Lung microvascular endothelial cell (primary cell): ENCODE measurements at places on chromosomes 4 and X. TPM values are rescaled to one million over a fixed set of nuclear protein-coding genes. Genes with fewer than 3 reads are reported as not detected.

DNA sequence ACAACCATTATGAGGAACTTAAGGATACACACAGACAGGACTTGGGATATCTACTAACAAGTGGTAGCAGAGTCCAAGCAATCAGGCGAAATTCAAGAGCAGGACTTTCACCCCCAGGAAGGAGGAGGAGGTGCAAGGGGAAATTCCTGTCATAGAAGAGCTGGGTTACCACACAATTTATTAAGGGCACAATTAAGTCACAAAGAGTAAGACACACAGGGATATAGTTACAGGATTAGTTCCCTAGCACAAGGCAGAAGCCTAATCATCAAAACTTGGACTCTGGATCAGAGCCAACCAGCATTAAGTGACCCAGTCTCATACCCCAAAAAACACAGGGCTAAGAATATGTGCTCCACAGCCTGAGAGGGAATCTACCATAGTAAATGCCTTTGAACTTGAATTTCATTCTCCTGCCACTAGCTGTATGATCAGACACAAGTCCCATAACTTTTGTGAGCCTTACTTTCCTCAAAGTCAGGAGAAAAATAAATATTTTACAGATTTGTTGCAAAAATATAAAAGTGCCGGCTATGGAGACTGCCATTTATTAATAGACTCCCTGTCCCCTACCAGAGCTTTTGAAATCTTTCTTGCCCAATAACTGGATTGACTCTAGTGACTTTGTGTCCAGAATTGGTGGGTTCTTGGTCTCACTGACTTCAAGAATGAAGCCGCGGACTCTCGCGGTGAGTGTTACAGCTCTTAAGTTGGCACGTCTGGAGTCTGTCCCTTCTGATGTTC, 87.0 kb downstream of the SYNPO2 start:
- DNase-seq = no peak

GRCh38 chr4:3495204-3495975, 32.3 kb downstream of the DOK7 start:
- DNase-seq = no peak

GRCh38 chrX:41837270-41837944, 85.9 kb downstream of the CASK start:
- DNase-seq = no peak

Gene GABRB1
- total RNA-seq = not detected in 2 replicates

Gene RPS6KA6
- total RNA-seq = 0.87 and 0.99 TPM in 2 replicates

GRCh38 chr4:39741401-39741800, 43.5 kb downstream of the UBE2K start:
- no peak for DNase-seq

DNA sequence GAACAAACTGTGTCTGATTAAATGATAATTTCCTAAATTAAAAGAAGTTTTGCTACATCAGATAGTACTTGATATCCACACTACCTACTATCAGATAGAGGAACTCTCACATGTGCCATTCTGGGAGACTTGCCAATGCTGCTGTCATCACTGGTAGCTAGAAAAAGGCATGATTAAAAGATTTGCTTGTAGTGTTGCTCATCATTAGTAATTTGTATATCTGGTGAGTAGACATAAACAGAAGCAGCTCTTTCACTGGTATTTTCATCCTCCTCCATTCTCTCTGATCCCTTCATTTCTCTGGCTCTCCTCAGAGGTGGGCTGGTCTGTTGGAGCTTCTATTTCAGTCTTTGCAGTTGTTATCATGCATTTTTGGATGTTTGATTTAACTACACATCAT, 56.0 kb downstream of the SPRY1 start:
- DNase-seq = peak; percentile 85

Gene CDS1
- under 0.01 TPM in 1 of 2 replicates, not detected in the other for total RNA-seq

DNA sequence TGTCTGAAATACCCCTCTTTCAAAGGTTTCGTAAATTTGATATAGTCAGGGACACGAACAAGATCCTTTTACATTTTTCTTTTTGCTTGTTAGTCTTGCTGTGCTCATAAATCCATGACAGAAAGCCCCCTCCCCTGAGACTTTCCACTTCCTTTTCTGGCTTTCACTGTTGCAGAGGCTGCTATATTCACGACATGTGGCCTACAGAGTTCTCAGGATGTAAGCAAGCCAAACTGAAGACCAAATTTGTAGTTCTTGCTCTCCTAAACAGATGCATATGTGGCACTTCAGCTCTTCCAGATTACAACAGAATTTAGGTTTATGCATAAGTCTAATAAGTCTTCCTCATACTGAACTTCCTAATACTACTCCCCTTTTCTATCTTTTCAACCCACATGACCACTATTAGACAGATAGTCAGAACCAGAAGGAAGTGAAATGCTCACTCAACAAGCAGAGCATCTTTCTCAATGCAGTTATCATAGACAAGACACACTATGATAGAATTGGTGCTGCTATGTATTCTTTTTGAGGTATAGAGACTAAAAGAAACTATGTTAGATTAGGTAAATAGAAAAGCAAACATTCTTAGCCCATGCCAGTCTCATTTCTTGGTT, 15.0 kb downstream of the BTK start:
- no peak for DNase-seq

Gene ADGRG2
- total RNA-seq = not detected in 2 replicates

DNA sequence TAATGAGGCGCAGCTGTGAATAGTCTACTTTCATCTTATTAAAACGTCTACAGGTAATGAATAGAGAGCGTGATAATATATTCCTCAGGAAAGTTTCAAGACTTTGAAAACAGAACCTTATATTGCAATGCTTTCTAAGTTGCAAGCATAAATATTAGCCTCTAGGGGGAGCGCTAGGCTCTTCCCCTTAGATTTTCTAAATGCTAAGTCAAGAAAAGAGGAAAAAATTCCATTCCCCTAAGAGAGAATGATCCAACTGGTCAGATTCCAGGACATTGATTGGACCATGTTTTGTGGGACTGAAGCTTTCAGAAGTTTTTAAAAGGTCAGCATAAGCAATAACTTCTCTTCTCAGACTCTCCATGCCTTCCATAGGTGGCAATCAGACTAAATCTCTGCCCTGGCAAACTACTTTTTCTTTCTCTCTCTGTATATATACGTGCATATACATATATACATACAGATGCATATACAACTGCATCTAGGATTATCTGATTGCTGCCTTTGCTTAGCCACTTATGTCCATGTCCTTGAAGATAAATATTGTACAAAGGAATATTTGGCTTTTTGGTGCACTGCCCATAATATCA, 492.9 kb downstream of the INPP4B start:
- peak; percentile 72 for DNase-seq

DNA sequence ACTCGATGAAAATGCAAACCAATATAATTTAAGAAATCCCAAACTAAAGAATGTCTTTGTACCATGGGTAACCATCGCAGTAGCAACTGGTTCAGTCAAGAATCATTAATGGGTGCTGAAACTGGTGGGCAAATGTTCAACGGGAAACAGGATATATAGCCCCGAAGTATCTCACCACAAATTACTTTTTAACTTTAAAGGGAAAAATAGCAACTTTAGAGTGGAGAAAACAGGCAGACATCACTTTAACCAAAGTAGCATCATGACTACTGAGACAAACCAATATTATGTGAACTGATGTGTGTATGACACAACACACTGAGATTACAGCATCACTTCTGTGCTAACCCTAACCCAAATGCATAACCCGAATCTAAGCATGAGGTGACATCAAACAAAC, 33.8 kb upstream of the SLAIN2 start:
- DNase-seq = no peak

DNA sequence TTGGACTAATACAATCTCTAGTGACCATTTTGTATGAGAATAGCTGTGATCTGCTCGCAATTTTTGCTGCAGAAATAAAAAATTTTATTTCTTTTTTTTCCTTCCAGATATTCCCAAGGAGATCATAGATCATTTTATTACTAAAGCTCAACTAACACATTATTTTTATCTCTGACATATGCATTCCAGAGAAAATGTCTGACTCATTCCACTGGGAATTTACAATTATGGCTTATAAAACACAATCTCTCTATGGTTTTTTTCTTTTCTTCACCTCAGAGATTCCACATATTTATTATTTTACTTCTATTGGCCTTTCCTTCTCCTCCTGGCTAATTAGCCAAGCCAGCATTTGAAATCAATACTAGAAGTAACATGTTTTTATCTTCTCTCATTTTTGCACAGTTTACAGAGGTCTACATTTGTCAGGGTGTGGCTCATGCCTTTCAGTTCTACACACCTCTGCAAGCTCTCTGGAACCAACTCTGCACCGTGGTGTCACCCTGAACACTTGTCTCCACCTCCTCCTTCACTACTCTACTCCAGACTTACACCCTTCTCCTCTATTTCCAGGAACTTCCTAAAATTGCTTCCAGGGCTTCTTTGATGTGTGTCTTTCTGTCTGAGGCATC, 59.8 kb upstream of the GPM6A start:
- DNase-seq = no peak

GRCh38 chrX:41086627-41086932, 1.3 kb downstream of the USP9X start:
- DNase-seq = no peak

- DNase-seq = peak; percentile 87
Observed at GRCh38 chrX:45322382-45322781, 121.7 kb upstream of the DIPK2B start.

GRCh38 chr4:720111-720860, 14.7 kb downstream of the PCGF3 start:
- DNase-seq = no peak

DNA sequence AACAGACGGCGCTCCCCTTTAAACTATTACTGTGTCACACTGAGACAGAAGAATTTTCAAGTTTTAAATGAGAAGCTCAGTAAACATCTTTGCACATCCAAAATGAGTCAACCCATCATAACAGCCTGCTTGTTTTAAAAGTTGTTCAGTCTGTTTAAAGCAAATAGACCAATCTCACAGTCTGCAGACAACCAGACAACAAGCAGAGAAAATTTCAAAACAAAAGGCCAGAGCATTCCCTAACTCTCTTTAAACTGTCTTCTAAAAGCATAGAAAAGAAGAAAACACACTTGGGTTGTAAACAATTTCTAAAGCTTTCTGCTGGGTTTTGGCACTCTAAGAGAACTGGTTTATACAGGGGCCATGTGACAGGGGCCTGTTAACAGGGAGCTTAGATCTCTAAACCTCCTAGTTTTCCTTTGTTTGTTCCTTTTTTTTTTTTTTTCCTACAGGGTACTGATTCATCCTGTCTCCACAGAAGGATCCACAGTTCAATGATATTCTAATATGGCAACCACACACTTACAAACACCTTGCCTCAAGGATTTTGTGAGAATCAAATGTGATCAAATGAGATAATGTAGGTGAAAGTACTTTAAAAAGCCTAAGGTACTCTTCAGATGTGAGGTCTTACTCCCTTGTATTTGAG, 100.8 kb upstream of the MAML3 start:
- peak; percentile 47 for DNase-seq

Gene ANAPC4
- 16.8 and 20.8 TPM in 2 replicates for total RNA-seq

Gene CT83
- total RNA-seq = not detected in 2 replicates

DNA sequence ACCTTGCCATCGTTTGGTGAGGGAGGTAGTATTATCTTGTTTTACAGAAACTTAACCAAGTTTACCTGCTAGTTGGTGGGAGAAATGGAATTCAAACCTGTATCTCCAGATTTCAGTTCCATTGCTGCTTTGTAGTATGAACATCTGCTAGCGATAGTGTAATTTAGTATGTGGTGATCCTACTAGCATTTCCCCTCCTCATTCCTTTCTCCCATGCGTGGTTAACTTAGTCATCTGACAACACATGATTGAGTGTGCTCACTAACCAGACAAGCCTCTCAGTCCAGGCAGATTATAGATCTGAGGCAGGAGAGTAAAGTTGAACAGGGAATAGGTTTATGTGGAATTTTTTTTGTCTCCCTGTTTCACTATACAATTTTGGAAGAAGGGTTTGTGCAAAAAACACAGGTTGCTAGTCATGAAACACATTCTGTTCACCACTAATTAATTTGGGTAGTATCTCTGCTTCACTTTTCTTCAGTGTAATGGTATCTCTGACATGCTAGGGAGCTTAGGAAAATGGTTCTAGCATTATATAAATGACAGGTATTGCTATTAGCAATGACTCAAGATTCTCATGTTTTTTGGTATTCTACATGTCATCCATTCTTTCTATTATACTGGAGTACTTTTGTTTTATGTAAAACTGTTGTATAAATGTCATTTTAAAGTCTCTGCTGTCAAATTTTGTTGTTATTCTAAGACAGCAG, 21.7 kb downstream of the RBPJ start:
- DNase-seq = peak; percentile 83

Gene NPNT
- total RNA-seq = under 0.01 TPM in 2 replicates

DNA sequence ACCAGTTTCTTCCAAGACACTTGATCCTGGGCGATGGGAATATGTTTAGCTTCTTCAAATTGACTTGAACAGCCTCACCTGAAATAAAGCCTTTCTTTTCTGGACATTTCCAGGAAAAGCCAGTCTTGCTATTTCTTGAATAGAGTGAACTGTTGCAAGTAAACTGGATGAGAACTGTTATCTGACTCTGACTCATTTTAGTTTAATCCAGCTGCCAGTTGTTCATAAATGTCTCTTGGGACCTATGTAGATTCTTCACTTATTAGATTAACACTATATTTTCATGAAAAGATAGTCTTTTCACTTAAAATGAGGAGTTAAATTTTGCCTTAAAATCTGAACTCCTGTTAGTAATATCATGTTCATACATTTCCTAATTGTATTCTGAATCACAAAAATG, 615.4 kb upstream of the GALNT7 start:
- no peak for DNase-seq

DNA sequence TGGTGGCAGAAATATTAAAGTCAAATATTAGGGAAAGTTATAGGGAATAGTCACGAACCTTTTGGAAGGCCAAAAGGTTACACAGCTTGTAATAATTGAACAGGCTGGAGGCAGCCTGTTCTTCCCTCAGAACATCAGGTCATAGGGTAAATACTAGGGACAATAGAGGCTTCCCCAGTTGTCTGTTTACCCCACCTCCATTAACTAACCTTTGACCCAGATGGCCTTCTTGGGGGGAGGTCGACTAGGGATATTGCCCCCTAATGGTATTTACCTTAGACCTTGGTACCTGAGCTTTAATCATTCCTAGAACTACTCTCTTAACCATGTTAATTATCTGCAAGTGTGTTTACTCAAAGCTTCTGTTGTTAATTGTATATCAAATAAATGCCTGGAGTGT, 26.0 kb downstream of the C4orf17 start:
- no peak for DNase-seq

GRCh38 chrX:50067435-50068284, 133.1 kb downstream of the AKAP4 start:
- peak; percentile 31 for DNase-seq

DNA sequence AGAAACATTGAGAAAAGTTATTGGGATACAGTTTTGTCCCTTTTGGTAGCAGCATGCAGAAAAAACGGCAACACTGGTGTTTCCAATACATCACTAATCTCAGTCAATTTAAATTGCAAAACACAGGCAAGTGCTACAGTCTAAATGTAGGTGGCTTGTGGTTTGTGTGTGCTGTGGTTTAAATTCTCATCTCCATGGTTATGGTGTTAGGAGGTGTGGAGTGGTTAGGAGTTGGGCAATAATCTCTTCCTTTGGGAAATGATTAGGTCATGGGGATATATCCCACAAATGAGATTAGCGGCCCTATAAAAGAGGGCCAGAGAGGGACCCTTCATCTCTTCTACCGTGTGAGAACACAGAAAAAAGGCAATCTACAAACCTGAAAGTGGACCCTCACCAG, 1344.3 kb downstream of the ADGRL3 start:
- no peak for DNase-seq

Gene PLAC8
- 0.20 and 0.22 TPM in 2 replicates for total RNA-seq

GRCh38 chrX:151825925-151826485, 86.7 kb upstream of the MAGEA4 start:
- DNase-seq = peak; percentile 28
